ENCODE measurements at places on chromosomes 6 and 20.

DNA sequence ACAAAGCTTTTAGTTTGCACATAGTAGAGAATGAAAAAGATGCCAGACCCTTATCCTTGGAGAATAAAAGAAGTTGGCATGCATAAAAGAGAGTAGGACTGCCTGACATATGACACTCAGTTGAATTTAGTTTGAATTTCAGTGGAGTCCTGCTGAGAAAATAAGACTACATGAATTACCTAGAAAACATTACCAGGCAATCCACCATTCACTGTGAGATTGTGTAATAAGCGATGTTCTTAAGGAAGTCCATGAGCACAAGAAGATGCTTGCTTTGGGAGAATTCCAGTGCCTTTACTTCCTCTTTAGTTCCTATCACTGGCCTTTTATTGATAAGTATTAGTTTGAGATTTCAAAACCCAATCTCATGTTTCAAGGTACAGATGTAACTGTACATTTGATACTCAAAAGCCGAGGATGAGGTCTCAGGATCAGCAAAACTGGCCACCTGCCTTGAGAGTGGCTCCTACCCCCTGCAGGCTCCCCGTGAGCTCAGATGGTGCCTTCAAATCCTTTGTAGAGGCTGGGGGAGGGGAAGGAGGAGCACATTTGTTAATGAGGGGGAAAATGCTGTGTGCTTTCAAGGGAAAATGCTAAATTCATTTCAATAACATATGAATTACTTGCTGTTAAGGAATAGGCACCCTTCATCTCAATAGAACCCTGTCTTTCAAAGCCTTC, 11.2 kb upstream of the UNC93A start:
- DNase-seq: no peak

GRCh38 chr6:119523556-119523955, 174.0 kb upstream of the MAN1A1 start:
- DNase-seq: no peak

DNA sequence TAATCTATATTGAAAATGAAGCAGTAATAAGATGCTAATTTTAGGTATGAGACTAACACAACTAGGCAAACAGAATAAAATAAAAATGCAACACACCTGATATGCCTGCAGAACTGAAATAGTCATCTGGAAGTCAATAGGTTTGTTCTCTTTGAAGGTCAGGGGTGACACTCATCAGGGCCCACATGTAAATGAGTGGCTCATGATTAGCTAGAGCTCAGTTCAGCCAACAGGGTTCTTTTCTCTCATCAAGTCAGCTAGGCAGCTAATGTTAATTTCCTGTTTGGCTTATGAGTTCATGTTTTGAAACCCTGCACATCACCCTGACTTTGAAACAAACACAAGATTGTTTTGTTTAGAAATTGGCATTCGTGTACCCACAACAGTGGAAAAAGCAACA, 23.8 kb downstream of the SMLR1 start:
- no peak for DNase-seq

DNA sequence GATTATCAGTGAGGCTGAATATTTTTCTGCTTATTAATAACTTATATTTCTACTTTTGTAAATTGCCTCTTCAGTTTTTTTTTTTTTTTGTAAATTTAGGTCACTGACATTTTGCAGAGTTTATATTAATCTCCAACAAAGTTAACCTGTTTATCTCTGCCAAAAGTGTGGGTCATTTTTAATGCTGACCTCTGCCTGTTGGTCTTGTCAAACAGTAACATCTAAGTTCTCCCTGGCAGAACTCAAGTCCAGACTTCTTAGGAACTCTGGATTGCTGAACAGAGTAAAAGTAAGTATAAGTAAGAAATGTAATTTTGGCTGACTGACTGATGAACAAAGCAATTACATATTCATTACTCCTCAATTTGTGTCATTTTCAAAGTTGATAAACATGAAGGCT, 83.9 kb downstream of the CD109 start:
- no peak for DNase-seq

DNA sequence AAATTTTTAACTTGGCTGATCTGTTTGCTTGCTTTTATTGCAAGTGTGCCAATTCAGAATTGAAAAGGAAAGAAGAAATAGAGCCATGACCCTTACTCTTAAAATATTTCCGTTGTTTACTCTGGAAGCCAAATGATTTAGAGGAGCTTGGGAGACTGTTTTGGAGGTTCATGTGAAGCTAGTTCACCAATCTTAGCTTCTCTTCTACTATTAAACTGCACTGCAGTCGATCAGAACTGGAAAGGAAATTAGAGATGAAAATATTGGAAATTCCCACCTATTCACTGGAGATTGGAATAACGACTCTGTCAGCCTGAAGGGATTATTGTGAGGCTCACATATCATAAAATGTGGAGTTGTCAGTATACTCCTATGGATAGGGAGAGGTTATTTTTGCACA, 81.8 kb downstream of the MLIP start:
- DNase-seq: no peak

DNA sequence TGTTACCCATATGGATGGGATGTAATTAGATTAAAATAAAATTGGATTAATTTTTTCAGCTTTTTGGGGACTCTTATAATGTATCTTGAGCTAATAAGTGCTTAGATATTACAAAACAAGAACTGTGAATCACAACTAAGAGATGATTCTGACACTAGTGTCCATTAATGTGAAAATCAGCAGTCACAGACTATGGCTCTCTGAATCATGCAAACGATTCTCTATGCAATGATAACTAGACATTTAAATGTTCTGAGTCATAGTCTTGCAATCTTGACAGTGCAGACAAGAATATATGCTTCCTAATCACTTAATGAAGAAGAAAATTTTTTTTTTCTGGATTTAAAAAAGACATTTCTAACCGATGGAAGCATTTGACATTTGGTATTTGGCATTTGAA, 82.2 kb upstream of the OPRM1 start:
- no peak for DNase-seq

- DNase-seq: no peak
These were observed 19.0 kb upstream of the PRND start for GRCh38 chr20:4702562-4703280.

- DNase-seq: no peak
These were observed 1.3 kb downstream of the DIDO1 start for GRCh38 chr20:62925076-62925419.

GRCh38 chr20:5234158-5234557, 82.6 kb downstream of the PROKR2 start:
- DNase-seq: no peak

DNA sequence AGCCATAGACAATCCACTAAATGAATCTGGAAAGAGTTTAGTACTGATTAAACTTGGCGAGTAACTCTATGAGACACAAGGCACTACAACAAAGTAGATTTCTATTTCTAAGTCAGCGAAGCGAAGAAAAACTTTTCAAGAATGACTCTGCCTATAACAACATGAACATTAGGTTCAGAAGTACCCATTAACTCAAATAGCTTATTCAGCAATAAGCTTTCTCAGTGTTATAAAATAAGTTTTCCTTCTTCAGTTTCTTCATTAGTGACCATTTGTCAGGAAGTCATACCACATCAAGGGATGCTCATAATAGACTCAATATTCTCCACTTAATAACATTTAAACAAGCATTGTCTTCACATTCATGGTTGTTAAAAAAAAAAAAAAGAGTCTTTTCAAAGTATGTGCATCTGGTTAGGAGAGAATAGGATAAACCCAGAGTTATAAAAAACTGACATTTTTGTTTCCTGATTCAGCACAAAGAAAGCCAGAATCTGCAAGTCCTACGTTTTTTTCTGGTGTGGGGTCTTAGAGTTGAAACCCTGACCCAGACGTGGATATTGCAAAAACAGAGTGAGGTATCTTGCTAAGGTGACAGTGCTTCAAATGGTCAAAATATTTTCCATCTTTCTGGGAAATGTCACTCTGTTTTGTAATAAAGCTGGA, 148.2 kb upstream of the PREP start:
- no peak for DNase-seq

DNA sequence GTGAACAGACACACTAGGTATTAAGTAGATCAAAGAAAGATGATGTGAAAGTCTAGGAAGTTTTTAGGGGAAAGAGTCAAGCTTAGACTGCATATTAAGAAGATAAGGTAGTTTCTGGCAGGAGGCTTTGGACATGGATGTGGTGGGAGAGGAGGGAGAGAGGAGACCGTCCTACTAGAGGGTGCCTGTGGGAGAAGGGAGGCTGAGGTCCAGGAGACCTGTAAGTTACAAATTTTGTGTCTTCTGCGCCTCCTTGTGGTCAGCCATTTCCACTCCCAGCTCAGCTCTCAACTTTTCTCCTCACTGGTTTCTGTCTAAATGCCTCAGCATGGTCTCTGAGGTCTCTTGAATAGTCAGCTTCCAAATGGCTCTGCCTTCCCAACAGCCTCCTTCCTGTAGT, 193.5 kb downstream of the UNC5CL start:
- no peak for DNase-seq

GRCh38 chr6:53250176-53251032, 98.3 kb downstream of the ELOVL5 start:
- no peak for DNase-seq

- DNase-seq: no peak
These were observed 122.6 kb upstream of the MCHR2 start for GRCh38 chr6:100116411-100117194.

- DNase-seq: no peak
These were observed 40.6 kb upstream of the BMP6 start for GRCh38 chr6:7685276-7685675.

- no peak for DNase-seq
These were observed 22.3 kb upstream of the RPP40 start for GRCh38 chr6:5025911-5026819.

DNA sequence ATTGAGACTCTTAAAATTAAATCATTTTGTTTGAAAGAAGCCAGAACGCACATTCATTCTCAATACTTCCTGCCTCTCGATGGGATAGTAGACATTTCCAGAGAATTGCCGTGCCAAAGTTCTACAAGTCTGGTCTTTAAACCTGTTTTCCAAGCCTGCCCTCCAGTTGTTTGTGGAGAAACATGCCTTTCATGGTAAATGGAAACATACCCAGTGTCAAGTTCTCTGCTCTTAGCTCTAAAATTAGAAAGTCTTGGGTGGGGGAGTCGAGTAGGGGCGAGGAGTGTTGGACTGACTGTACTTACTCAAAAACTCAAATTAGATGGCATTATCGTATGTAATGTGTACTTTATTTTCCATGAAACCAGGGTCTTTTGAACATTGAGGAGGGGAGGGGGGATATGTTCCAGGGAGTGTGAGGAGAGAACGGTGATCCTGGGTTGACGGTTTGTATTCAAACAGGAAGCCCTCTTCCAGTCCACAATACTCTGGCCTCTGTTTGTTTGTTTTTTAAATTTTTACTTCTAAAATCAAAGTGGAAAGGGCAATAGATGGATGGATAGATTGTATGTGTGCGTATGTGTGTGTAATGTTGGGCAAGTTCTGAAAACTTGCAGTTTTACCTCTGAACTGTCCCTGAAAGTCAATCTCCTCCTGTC, 106.8 kb upstream of the ARMC2 start:
- no peak for DNase-seq

DNA sequence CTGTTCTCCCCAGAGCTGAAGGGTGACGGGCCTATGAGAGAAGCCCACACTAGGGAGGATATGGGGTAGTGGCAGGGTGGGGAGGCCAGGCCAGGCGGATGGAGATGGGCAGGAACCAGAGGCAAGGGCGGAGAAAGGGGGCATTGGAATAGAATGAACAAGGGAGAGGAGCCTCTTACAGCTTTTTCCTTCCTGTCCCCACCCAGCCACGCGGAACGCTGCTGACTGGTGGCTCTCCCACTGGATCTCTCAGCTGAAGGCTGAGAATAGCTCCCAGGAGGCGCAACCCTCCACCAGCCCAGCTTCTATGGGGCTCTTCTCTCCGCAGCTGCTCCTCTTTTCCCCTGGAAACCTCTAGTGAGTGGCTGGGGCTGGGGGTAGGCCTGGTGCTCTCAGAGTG, 10.8 kb downstream of the DLK2 start:
- no peak for DNase-seq

- no peak for DNase-seq
These were observed 19.8 kb upstream of the ENPP1 start for GRCh38 chr6:131787766-131788712.

DNA sequence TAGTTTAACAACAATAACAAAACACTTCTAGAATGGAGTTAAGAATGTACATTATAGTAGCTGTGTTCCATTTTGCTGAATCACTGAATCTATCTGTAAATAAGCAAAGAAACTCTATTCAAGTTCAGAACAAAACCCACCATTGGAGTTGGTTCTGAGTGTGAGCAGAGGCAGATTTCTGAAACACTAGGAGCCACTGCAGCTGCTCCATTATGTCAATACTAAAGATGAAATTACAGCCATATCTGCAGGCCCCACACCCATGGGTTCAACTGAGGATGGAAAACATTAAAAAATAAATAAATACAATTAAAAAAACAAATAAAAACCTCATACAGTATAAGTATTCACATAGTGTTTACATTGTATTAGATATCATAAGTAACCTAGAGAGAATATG, 91.0 kb downstream of the REPS1 start:
- no peak for DNase-seq

DNA sequence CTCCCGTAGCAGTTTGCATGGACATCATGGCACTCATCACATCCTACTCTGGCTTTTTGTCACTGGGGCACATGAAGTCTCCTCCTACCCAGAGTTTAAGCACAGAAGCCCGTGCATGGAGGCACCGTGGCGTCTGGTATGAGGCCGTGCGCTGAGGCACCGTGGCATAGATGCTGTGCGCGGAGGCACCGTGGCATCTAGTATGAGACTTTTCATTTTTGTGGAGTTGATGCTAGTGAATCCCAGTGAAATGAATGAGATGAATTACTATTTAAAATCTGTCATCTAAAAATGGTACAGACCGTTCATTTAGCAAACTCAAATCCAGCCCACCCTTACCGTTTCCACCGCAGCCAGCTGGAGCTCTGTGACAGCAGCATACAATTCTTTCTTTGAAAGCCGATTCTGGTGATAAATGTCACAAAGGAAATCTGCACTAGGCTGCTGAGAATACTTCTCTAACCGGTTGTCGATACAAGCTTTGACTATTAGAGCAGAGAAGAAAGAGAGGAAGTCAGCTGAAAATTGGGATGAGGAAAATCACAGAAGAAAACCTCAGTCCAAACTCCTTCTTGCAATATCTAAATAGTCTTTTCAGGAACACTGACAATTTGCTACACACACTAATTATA, 11.3 kb downstream of the CYP24A1 start:
- DNase-seq: no peak

- no peak for DNase-seq
These were observed 29.4 kb downstream of the RALGAPA2 start for GRCh38 chr20:20683020-20683419.

- no peak for DNase-seq
These were observed 311.8 kb upstream of the MMS22L start for GRCh38 chr6:97594844-97595243.

- DNase-seq: no peak
These were observed 291.5 kb downstream of the TBC1D32 start for GRCh38 chr6:121042766-121043165.

- DNase-seq: no peak
These were observed 96.1 kb downstream of the BMP7 start for GRCh38 chr20:57170343-57170742.

GRCh38 chr20:49892817-49893216, 22.5 kb downstream of the SPATA2 start:
- DNase-seq: peak; percentile 59

DNA sequence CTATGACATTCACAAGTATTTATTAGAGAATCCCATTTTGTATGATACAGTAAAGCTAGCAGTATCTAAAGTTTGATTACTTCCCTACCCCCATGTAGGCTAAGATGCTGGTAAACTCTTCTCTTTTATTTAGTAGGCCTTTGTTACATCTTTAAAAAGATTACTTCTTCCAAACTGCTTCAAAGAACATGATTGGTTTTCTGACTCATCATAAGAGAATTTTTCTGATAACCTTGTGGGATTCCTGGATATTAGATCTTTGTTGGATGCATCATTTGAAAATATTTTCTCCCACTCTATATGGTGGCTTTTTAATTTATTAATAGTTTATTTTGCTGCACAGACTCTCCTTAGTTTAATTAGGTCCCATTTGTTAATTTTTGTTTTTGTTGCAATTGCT, 898.3 kb upstream of the ADGRB3 start:
- DNase-seq: no peak
